ENCODE measurements at places on chromosomes 16 and 17.

DNA sequence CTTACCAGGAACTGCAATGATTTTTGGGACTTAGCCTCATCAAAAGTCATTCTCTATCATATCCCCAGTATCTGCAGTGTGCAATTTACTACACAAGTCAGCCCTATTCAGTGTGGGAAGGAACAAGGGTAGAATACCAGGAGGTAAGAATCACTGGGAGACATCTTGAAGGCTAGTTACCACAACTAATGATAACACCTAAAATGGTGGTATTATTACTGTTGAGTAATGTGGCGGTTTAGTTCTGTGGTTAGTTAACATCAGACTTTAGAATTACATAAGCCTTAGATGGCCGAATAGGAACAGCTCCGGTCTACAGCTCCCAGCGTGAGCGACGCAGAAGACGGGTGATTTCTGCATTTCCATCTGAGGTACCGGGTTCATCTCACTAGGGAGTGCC, 567.9 kb upstream of the CDH11 start:
- DNase-seq: no peak

- no peak for DNase-seq
Measured at GRCh38 chr16:60142619-60143347, 1408.7 kb upstream of the GOT2 start.

DNA sequence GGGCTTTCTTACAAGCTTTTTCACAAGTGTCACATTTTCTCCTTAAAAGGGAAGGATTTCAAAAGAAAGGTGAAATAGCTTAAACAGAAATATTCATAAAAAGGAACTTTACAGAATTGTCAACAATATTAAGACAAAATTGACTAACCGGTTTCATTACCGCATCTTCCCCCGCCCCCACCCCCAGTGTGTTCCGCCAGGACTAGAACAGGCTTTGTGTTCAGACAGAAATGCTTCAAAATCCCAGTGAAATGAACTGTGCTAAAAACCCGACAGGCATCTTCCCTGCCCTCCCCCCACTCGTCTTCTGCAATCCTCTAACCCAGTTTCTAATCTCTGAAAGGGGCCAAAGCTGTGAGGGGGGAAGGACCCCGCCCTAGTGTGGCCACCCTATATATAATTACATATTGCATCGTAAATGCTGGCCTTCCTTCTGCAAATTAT, 990 bp upstream of the ROGDI start:
- DNase-seq: no peak

- DNase-seq: no peak
Measured at GRCh38 chr17:48237456-48237855, 129.9 kb downstream of the SNX11 start.

GRCh38 chr16:66928702-66929388, 3.5 kb upstream of the RRAD start:
- DNase-seq: no peak

DNA sequence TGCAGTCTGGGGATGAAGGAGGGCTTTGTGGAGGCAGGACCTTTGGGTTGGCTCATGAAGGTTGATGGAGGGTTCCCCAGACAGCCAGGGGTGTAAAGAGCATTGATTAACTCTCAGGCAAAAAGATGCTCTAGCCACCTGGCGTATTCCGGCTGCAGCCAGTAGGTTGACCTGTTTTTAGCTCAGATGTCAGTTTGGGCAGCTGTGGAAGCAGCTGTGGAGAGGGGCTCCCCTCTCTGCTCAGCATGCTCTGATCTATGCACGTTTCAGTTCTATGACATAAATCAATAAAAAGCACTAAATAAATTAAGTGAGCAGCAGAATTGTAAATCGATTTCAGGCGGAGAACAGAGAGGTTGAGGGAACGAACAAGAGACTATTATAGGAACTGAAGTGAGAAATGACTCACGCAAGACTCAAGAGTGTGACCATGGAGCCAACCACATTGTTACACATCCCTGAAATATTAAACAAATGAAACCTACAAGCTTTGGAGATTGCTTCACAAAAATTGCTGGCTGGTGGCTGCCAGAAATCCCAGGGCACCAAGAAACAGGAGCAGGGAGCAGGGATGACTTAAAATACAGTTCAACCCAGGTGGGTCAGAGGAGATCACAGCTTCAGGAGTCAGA, 111.9 kb downstream of the GSG1L start:
- DNase-seq: no peak

GRCh38 chr16:57366544-57367040, 5.7 kb upstream of the CX3CL1 start:
- no peak for DNase-seq

GRCh38 chr16:6560306-6561100, 772.1 kb upstream of the RBFOX1 start:
- DNase-seq: no peak

DNA sequence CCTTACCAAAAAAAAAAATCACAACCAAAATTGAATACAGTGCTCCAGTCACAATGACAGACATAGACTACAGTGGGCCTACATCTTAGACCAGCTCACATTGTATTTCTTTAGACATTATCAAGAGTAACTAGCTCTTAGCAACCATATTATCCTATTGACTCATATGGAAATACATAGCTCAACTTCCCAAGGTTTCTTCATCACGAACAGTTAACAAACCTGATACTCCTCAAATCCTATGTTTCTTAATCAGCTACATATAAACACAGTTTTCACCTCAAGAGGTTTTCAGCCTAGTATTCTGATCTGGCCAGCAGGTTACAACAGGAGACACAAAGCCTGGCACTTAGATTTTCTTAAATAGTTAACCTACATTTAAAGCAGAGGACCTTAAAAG, 29.7 kb downstream of the CMC2 start:
- no peak for DNase-seq

- no peak for DNase-seq
Measured at GRCh38 chr16:30375864-30376263, 1.3 kb downstream of the MYL11 start.

DNA sequence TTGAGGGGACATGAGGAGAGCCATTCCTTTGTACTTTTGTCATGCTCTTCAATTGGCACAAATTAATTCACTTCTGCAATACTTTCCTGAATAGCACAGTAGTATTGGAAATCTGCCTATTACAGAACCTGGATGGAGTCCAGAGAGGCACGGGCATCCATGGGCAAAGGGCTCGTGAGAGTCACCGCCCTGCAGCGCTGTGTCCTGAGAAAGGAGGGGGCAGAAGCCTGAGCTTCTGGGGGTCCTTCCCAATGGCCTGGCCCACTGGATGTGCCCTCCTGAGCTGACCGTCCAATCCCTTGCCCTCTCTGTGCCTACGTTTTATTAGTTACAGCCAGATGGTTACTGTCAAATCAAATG, 3.5 kb downstream of the G6PC1 start:
- DNase-seq: no peak

- DNase-seq: no peak
Measured at GRCh38 chr16:24491731-24492130, 47.6 kb upstream of the RBBP6 start.

- DNase-seq: peak; percentile 45
Measured at GRCh38 chr16:9012848-9013507, 49.3 kb upstream of the USP7 start.

GRCh38 chr17:35089586-35090296, 26.2 kb upstream of the RFFL start:
- no peak for DNase-seq
